ENCODE measurements at places on chromosomes 13 and 19.
A peak's percentile ranks its signal among the peaks of the same experiment; 100 is the strongest.

- no peak for DNase-seq
These were observed 95.7 kb downstream of the STK24 start for GRCh38 chr13:98480915-98481877.

- DNase-seq = no peak
These were observed 567 bp upstream of the CTU1 start for GRCh38 chr19:51108805-51109146.

DNA sequence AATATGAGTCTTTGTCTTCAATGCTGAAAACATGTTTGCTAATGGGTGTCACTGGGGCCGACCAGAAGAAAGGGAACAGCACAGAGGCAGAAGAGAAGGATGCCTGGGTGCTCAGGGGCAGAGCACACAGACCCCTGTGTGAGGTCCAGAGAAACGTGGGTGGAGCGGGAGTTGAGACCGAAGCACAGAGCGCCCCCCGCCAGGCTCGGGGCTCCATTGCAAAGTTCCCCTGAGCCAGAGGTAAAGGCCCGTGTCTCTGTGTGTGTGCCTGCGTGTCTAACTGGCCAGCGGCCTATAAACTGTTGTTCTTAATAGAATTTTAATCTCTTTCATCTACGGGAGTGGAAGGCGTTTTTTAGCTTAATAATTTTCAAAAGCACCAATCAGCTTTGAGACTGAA, 343.1 kb downstream of the TEX29 start:
- DNase-seq = no peak

GRCh38 chr13:91045351-91046034, 302.0 kb upstream of the MIR17HG start:
- no peak for DNase-seq

- no peak for DNase-seq
These were observed 1.5 kb downstream of the RGCC start for GRCh38 chr13:41458761-41459431.

GRCh38 chr19:35117116-35117515, 1.5 kb downstream of the FXYD3 start:
- no peak for DNase-seq

DNA sequence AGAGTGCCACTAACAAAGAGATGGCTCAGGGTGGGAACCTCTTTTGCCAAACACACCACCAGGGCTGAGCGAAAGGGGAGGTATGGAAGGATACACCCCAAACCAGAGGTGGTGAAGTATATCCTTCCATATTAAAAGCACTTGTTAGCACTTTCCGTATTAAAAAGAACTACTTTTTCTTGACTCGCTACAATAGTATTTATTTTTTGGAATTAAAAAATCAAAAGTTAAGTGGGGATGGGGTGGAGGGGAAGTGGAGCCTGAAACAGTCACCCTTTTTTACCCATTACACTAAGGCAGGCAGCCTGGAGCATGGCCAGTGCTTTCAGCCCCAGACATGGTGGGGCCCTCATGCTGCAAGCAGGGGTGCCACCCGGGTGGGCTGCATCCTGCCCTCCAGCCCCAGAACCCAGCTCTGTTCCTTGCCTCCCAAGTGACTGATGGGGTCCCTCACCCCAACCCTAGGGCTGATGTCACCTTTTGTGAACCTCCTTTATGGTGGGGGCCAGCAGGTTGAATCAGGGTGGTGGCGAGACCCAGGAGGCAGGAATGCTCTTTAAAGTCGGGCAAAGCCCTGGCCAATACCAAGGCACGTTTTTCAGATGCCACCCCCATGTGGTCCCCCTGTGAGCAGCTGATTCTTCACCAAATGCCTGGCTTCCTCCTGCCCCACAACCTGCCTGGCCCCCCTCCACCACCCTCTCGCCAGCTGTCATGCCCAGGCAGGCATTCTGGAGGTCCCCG, 31.0 kb downstream of the LYL1 start:
- no peak for DNase-seq

DNA sequence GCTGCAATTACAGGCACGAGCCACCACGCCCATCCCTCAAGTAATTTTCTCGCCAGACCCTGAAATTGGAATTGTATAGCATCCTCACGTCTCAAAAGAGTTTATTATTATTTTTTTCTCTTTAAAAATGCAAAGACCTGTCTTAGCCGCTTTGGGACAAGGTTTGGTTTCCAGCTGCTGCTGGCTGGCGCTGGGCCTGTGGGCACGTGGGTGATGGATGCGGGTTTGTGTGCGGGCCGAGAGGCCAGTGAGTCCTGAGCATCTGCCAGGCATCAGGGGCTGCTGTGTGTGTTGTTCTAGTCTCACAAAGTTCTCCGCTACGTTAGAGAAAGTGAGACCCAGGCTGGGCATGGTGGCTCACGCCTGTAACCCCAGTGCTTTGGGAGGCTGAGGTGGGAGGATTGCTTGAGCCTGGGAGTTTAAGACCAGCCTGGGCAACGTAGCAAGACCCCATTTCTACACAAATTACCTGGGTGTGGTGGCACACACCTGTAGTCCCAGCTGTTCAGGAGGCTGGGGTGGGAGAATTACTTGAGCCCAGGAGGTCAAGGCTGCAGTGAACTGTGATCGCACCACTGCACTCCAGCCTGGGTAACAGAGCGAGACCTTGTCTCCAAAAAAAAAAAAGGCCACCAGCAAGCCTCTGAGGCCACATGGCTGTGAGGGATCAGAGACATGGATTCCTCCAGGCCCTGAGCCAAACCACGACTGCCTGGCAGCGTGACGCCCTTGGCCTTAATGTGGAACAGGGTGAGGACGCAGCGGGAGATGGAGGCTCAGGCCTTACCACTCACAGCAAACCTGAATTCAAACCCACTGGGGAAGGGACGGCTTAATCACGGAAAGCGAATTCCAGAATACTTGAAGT, 4.7 kb upstream of the TMPRSS9 start:
- DNase-seq = no peak

GRCh38 chr19:37953171-37953917, 46.3 kb downstream of the SIPA1L3 start:
- no peak for DNase-seq

GRCh38 chr13:48263196-48263595, 30.2 kb downstream of the ITM2B start:
- DNase-seq = no peak

DNA sequence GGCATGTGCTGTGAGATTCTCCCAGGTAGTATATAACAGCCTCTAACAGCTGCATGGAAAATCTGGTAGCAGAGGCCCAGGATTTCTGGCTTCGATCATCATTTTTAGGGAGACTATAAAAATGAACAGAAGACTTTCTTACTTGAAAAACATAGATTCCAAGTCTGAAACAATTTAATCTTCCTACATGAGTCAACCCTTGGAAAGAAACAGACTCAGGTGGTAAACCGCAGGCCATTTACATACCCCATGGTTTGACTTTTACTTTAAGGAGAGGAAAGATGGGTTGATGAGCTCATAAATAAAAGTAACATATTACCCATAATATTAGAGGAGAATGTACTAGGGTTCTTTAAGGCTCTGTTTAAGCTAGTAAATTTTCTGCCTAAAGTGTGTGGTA, 121.6 kb downstream of the CYSLTR2 start:
- peak; percentile 54 for DNase-seq

- DNase-seq = no peak
These were observed 170.6 kb downstream of the ZIC5 start for GRCh38 chr13:99800951-99801350.

GRCh38 chr19:49469828-49470614, 4.0 kb upstream of the FLT3LG start:
- DNase-seq = no peak

DNA sequence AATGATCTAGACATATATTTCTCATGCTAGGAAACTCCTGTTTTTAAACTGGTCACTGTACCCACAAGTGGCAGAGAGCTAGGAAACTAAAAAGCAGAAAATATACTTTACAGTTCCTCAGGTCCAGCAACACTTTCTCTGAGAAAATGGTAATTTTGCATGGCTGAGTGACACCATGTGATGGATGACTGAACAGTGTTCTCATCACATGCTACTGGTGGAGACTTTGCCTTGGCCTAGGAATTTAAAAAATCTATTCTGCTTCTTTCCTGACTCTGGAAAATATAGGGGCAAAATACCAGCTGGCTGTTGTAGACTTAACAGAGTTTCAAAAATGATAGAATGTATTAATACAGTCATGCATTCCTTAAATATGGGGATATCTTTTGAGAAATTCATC, 50.0 kb downstream of the LATS2 start:
- no peak for DNase-seq

GRCh38 chr19:16022251-16022650, 54.0 kb upstream of the TPM4 start:
- DNase-seq = no peak

GRCh38 chr19:51203916-51204315, 21.0 kb upstream of the CD33 start:
- no peak for DNase-seq

GRCh38 chr19:35045667-35046300, 4.3 kb downstream of the HPN start:
- no peak for DNase-seq

DNA sequence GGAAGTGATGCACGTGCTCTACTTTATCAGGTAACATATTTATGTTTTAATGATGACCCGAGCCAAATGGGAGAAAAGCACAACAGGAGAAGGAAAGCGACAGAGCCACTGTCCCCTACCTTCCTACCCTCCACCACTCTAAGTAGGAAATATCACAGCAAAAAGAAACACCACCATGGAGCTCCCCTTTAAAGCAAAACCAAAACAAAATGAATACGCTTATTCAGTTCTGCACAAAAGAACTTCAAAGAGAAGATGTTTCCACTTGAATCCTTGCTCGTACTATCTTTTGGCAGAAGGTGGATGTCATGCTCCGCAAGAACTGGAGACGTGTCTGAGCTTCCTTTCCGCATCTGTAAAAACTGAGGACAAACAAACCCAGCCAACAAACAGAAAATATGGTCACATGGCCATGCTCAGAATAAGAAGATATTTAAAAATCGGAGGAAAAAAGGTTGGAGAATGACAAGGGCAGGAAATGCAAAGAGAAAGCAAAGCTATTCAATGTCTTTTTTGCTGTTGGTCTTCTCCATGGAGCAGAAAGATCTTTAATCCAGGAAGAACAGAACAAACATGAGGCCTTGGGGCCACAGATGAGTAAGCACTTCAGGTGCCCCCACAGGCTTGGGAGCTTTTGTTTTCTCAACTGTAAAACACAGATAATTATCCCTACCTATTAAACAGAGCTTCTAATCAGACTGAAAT, 19.5 kb downstream of the N4BP2L1 start:
- DNase-seq = no peak

GRCh38 chr13:75013818-75014217, 468.2 kb downstream of the TBC1D4 start:
- DNase-seq = no peak

- DNase-seq = no peak
These were observed 2.1 kb upstream of the ZNF224 start for GRCh38 chr19:44092108-44092507.

- no peak for DNase-seq
These were observed 34.9 kb upstream of the MLNR start for GRCh38 chr13:49185264-49185663.

GRCh38 chr19:3867971-3868769, 668 bp downstream of the ZFR2 start:
- no peak for DNase-seq

DNA sequence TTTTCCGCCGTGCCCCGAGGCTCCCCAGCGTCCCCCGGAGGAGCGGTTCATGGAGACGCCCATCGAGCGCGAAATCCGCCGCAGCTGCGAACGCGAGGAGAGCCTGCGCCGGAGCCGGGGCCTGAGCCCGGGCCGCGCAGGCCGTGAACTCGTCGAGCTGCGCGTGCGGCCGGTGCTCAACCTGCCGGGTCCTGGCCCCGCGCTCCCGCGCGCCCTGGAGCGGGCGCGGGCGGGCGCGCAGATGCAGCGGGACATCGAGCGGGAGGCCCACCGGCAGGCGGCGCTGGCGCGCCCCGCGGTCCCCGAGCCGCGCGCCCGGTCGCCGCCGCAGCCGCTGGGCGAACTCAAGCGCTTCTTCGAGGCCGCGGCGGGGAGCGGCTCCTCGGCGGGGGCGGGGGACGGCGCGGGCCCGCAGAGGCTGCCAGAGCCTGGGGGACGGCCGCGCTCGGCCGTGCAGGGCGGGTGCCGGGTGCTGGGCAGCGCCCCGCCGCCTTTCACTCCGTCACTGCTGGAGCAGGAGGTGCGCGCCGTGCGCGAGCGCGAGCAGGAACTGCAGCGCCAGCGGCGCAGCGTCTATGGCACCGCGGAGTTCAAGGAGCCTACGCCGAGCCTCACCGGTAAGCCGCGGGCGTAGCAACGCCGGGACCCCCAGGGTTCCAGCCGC, 807 bp downstream of the MISP3 start:
- DNase-seq = peak; percentile 32

DNA sequence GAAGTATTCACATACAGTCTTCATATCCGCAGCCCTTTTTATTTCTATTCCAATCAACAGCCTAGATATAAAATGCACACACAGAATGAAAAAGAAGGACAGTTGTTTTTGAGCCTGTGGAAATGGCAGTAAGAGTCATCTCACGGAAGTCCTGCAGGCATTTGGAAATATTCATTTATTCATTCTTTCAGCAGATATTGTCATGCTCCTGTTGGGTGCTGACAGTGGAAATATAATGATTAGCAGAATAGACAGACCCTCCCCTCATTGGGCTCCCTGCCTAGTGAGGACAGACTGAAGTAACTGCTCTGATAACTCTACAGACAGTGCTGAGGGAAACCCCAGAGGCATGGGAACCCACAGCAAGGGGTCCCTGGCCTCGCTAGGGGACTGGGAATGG, 392.3 kb downstream of the FOXO1 start:
- no peak for DNase-seq

GRCh38 chr13:39945226-39945625, 289.8 kb downstream of the COG6 start:
- DNase-seq = no peak

GRCh38 chr19:19303411-19303810, 16.9 kb downstream of the SUGP1 start:
- DNase-seq = no peak

Data from fibroblast of skin of left biceps (primary cell).